ENCODE measurements at places on chromosomes 11 and 22.

DNA sequence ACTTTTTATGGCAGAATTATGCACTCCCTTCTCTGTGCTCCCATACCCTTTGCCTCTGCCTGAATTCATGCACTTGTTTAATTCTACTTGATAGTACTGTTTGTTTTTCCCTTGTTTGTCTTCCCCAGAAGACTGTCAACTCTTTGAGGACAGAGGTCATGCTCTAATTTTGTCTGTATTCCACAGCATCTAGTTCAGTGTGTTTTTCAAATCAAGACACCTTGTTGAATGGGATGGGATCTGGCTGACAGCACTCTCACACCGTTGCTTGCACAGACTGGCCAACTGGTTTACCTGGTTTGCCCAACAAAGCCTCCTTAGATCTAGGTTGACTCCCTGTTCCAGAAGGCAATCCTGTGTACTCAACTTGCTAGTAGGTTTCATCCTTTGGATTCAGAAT is 121.2 kb upstream of the TIMP3 start:
- no peak for DNase-seq

GRCh38 chr11:1755692-1756561 is 5.5 kb upstream of the IFITM10 start:
- DNase-seq: peak; percentile 2

DNA sequence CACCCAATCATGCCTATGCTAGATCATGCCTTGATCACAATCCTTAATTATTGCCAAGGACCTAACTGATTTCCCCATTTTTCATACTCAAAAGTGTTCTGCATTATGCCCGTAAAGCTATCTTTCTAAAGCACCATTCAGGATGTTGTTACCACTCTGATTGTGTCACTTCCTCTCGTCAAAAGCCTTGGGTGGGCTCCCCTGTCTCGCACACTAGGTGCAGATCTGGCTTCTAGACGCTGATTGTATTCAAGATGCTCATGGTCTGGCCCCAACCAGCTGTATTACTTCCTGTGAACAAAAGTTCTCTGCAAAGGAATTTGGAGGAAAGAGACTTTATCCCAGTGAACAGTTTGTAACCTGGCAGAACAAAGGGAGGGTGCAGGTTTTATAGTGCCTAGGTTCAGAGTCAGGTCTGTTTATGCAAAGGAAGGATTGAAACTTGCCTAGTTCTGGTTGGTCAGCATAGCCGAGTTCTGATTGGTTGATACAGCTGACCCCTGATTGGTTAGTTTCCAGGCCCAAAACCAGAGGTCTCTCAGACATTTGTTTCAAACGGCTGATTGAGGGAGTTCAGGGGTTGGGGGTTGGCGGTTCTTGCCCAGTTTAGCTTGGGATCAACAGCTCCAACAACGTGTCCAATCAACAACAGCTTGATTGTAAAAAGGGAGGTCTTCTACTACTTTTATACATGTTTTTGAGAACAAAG is 25.4 kb downstream of the ATG13 start:
- no peak for DNase-seq

GRCh38 chr11:9577556-9577955 is 4.1 kb downstream of the WEE1 start:
- no peak for DNase-seq

DNA sequence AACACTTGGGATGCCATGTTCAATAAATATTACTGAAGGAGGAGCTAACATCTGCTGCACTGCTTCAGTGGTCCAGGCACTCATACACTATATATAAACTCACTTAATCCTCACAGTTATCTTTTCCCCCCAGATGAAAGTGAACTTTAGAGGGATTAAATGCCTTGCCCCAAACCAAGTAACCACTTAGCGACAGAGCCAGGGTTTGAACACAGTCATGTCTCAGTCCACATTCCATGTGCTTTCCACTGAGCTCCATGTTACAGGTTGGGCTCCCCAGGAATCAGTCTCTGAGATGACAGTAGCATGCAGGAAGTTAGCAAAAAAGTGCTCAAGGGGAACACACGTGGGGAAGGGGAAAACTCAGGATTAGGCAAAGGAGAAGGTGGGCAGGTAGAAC is 59.3 kb downstream of the ENDOD1 start:
- DNase-seq: no peak

- DNase-seq: no peak
Observed at GRCh38 chr11:47177846-47178245, 1.2 kb upstream of the ARFGAP2 start.

DNA sequence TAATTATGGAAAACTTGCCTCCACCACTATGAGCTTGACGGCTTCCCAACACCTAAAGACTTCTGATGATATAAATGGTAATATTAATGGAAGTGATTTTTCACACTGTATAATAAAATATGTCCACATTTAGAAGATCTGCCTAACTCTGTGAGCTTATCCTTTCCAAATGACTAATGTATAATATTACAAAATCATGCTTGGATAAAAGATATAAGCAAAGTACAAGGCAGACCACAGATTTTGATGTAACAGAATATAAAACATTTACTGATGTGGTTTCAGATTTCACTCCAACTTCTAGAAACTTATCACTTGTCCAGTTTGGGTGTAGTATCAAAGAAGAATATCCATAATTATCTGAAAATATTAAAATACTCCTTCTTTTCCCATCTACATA is 36.9 kb downstream of the GALNT18 start:
- no peak for DNase-seq

DNA sequence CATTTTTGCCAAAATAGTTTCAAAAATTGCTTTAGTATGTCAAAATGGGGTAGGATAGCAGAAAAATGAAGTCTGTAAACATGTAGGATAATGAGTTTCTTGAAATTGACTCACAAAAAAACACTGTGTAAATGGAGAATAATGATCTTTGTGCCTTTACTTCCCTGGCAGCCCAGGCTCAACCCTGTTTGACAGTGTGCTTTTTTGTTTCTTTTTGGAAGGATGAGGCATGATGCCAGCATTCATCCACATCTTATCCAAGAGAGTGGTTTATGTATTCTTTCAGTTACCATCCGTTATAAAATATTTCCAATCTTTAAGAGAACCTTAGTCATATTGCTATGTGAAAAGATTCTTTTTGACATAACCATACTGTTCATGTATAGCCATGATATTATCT is 70.6 kb downstream of the ARHGAP42 start:
- DNase-seq: no peak

Data from inflammatory macrophage (primary cell).